ENCODE measurements at places on chromosomes 4 and X.

- no peak for DNase-seq
Measured at GRCh38 chr4:176638992-176639391, 153.7 kb downstream of the VEGFC start.

DNA sequence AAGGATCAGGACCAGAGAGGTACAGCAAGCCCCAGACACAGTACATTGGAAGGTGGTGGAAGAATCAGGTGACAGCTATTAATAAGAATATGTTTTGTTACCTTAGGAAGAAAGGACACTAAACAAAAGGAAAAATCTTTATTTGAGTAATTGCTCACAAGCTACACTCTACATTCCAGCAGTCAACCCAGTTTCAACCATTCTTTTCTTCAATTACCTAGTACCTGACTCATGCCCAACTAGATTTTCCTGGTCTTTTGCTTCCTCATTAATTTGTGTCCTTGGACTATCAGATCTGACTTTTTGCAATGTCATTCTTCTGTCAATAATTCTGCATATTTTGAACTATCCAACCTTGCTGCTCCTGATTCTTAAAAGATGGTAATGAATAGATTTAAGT, 22.5 kb upstream of the GLRA2 start:
- no peak for DNase-seq

GRCh38 chrX:130994671-130995070, 63.5 kb upstream of the ARHGAP36 start:
- DNase-seq, result no peak

DNA sequence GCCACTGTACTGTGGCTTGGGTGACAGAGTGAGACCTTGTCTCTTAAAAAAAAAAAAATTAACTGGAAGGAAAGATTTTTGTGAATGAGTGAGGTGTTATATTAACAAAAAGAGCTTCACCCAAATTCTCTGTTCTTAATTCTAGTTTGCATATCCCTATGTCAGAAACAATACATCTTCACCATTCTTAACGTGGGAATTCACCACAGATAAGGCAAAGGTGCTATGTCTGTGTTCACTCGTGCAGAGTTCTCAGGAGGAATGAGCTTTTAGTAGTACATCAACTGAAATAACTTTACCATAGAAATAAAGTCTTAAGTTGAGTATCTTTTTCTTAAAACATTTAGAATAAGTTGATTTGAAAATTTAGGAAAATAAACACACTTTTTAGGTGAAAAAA, 135.1 kb downstream of the RAPGEF2 start:
- no peak for DNase-seq

DNA sequence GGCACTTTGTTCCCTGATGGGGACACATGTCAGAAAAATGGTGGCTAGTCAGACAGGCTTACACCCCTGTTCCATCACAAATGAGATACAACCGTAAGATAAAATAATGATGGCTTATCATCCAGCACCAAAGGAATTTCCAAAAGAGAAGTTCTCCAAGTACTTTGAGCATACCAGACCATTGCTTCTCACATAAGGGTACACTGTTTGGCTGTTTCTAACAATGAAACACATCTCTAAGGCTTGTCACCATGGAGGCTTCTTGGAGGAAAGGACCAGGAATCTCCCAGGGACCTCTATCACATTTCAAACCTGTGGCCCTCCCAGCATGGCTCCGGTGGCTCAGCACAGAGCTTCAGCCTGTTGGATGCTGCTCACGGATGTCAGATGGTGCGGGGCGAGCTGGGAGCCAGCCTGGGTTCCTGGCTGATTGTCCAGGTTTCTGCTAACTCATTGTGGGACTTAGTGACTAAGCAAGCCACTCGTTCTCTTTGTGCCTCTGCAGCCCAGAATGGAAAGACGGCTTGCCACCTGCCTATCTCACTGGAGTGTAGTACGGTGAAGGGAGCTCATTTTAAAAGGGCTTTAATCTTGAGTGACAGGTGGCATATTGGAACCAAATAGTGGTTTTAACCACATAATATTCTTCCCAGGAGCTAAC, 54.5 kb downstream of the FHDC1 start:
- DNase-seq, result no peak

GRCh38 chr4:123453061-123453680, 56.6 kb downstream of the SPRY1 start:
- no peak for DNase-seq

DNA sequence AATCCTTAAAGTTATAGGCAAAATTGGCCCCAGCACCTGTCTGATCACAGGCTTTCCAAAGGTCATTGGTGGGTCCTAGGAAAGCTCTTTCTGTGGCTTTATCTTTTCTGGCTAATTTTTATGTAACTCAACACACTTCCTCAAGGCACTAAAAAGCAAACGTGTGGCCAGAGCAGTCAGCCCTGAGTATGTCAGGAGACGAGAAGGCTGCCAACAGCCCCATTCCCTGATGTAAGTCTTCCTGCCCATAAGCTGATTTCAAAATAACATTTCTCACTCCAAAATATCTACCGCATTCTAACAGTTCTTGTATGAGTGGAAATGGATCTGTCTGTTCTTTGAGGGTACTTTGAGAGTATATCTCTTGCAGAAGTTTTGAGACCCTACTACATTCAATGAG, 25.5 kb upstream of the FUNDC1 start:
- DNase-seq, result no peak

- DNase-seq, result no peak
Measured at GRCh38 chr4:144667500-144667899, 21.5 kb downstream of the HHIP start.

DNA sequence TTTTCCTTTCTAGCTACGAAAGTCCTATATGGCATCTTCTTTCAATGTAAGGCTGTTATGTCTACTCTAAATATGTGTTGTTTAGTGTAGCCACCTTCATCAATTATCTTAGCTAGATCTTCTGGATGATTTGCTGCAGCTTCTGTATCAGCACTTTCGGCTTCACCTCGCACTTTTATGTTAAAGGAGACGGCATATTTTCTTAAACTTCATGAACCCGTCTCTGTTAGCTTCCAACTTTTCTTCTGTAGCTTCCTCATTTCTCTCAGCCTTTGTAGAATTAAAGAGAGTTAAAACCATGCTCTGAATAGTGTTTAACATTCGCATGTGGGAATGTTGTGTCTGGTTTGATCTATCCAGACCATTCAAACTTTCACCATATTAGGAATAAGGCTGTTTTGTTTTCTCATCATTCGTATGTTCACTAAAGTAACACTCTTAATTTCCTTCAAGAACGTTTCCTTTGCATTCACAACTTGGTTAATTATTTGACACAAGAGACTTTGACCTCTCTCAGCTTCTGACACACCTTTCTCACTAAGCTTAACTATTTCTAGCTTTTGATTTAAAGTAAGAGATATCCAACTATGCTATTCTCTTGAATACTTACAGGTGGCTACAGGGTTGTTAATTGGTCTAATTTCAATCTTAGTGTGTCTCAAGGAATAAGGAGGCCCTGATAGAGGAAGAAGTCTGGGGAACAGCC, 476.8 kb downstream of the GABRG1 start:
- no peak for DNase-seq

GRCh38 chr4:104728380-104729122, 233.9 kb upstream of the CXXC4 start:
- DNase-seq, result no peak

GRCh38 chr4:48275247-48275646, 5.6 kb upstream of the TEC start:
- DNase-seq, result no peak

- no peak for DNase-seq
Measured at GRCh38 chr4:42965326-42965725, 72.8 kb downstream of the GRXCR1 start.

- no peak for DNase-seq
Measured at GRCh38 chr4:104020641-104021040, 300.9 kb upstream of the TACR3 start.

DNA sequence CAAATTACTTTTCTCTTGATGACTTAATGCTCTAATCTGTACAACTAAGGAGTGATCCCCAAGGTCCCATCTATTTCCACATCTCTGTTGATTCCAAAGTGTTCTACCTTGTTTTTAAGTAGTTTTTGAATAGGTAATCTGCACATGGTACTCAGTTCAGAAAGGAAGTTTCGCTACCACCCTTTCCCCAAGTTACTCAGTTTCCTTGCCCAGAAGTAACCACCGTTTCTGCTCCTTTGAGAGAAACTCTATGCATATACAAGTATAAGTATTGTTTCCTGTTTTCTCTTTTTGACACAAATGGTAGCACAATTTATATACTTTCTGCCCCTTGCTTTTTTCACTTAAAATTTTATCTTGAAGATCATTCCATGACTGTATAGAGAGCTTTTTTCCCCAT, 18.1 kb downstream of the TMEM154 start:
- no peak for DNase-seq

- no peak for DNase-seq
Measured at GRCh38 chr4:152188801-152189200, 347.1 kb downstream of the FBXW7 start.

- DNase-seq, result peak; percentile 44
Measured at GRCh38 chrX:13506574-13506973, 62.8 kb upstream of the EGFL6 start.

GRCh38 chrX:134745636-134746409, 87.6 kb upstream of the PLAC1 start:
- no peak for DNase-seq

- DNase-seq, result no peak
Measured at GRCh38 chr4:173243321-173243720, 74.7 kb downstream of the GALNT7 start.

GRCh38 chr4:153758688-153759406, 977 bp downstream of the RNF175 start:
- no peak for DNase-seq

- DNase-seq, result no peak
Measured at GRCh38 chrX:110403441-110404238, 45.0 kb downstream of the RTL9 start.

DNA sequence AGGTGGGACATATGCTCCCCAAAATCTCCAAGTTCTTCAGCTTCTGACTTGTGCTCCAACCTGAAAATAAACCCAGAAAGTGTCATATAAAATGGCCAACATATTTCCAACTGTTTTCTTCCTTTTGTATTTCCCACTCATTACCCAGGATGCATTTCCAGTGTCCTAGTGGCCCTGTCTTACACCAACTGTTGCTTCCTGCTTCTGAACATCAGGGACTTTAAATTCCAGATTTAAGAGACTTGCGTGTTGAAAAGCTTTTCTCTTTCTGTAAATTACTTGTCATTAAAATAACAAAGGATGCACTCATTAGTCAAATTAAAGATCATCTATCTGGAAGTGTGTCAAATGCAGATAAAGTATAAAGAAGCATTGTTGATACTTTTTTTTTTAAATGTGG, 19.9 kb downstream of the MID1 start:
- no peak for DNase-seq

- DNase-seq, result no peak
Measured at GRCh38 chr4:3073158-3074077, 920 bp downstream of the HTT-AS start.

GRCh38 chr4:37803348-37803973, 23.0 kb upstream of the PGM2 start:
- no peak for DNase-seq

GRCh38 chr4:70768301-70768948, 46.7 kb downstream of the RUFY3 start:
- DNase-seq, result no peak

- no peak for DNase-seq
Measured at GRCh38 chr4:169398316-169398715, 127.6 kb upstream of the SH3RF1 start.

DNA sequence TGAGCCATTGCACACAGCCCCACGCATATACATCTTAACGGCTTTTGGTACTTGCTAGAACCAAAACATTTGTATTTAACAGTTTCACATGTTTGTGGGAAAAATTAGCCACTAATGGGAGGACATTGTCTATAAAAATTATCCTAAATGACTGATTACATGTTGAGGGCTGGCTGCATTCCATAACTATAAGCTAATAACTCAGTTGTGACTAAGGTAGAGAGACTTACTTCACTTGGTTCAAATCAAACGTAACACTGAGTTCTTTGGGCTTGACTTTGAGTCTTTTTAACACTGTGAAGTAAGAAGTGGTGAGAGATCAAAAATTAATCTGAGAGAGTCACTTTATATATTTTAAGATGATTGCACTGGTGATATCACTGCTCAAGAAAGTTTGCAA, 47.9 kb upstream of the PGRMC2 start:
- DNase-seq, result no peak

DNA sequence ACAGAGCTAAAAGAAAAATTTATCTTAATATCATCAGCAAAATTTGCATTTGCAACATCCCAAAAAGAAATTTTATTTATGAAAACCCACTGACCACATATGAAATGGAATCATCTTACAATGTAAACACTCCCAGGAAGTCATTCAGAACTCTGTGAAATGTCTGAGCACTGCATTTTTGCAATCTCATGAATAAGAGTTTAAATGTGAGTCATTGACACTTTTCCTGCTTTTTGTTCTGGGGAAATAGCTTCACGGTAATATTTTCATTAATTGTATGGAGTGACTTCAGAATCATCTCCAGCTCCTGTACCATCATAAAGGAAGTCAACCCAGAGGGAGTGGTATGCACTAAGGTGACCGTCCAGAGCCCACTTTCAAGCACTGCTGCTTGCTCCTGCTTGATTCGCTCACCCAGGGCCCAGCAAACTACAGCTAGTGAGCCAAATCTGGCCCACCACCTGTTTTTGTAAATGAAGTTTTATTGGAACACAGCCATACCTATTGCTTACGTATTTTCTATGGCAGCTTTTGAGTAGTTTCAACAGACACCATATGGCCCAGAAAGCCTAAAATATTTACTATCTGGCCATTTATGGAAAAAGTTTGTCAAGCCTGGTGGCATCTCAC, 17.2 kb downstream of the EDNRA start:
- DNase-seq, result no peak

GRCh38 chr4:185183622-185184281, 20.0 kb downstream of the CFAP97 start:
- DNase-seq, result peak; percentile 70

DNA sequence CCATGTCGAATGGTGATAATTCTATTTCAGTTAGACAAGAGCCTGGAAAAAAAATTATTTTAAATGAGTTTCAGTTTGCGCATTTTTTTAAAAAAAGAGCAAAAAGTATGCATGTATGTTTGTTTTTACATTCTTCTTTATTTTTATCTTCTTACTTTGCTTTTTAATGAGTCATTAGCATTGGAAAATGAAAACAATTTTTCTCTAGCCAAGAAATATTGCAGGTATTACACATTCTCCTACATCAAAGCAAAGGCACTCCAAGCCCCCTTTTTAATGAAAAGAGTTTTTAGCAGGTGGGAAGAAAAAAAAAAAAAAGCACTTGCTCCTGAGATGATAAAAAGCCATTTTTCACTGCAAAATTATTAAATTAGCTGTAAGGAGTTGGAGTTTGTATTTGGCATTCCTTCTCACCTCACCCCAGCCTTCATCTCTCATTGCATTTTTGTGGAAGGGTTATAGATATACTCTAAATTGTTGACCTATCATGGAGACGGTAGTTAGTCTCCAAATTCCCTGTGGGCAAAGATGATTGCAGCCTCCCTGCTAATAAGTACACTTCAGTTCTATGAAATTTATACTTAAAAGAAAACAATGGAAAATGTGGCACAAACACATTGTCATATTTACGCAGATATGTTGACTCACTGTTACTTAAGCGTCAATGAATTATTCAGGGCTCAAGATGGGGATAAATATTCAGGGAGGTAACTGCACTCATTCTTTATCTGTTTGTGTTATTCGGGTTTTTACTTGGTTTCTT, 43.8 kb downstream of the PALLD start:
- no peak for DNase-seq
